ENCODE measurements at places on chromosomes 13 and 19.
A peak's percentile ranks its signal among the peaks of the same experiment; 100 is the strongest.

DNA sequence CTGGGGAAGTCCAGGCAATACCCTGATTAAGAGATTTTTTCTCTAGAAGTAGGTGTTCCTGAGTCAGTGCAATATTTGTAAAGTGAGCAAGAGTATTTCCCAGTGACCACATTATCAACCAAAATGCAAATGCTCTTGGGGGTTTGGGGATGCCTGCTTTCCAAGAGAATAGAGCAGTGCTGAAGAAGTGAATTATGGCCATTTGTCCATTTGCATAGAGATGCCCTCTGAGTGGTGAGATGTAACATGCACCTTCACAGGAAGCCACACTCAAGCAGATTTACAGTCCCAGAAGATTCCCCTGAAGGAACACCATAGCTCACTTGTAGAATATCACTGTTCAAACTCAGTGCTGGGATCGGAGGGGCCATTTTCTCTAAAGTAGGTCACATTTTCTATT is 71.8 kb downstream of the TNFSF11 start:
- DNase-seq = no peak

- no peak for DNase-seq
Observed at GRCh38 chr13:87792878-87793277, 121.7 kb downstream of the SLITRK5 start.

GRCh38 chr19:10173527-10173926 is 21.2 kb downstream of the DNMT1 start:
- DNase-seq = peak; percentile 24

- DNase-seq = no peak
Observed at GRCh38 chr19:52214241-52214640, 24.4 kb downstream of the PPP2R1A start.

- no peak for DNase-seq
Observed at GRCh38 chr19:41288673-41289530, 21.1 kb upstream of the CCDC97 start.

- DNase-seq = no peak
Observed at GRCh38 chr13:34411177-34411576, 530.9 kb upstream of the NBEA start.

GRCh38 chr13:113665597-113666328 is 1.3 kb upstream of the GRK1 start:
- no peak for DNase-seq

- DNase-seq = no peak
Observed at GRCh38 chr13:95471960-95472359, 80.6 kb upstream of the CLDN10 start.

DNA sequence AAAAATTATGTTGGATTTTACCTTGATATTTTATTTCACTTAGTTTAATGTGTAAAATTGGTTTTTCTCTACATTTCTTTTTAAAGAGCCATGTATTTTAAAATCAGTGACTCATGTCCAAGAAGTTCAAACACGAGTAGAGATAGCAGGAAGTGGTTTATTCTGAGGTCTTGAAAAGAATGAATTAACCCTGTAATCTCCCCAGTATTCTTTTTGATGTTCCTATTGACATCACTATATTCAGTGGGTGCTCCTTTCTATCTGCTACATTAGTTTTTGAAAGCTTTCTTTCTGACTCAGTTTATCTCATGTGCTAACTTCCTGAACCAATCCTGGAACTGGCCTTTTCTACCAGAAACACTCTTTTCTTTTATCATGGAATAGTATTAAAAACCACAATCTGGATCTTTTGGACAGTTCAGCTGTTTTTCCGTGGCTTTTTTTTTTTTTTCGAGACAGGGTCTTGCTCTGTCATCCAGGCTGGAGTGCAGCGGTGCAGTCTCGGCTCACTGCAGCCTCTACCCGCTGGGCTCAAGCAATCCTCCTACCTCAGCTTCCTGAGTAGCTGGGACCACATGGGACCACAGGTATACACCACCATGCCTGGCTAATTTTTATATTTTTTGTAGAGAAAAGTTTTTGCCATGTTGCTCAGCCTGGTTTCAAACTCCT is 114.9 kb downstream of the PCCA start:
- peak; percentile 79 for DNase-seq

All from fibroblast of upper back skin (primary cell).